ENCODE measurements at places on chromosomes 7 and 10.

DNA sequence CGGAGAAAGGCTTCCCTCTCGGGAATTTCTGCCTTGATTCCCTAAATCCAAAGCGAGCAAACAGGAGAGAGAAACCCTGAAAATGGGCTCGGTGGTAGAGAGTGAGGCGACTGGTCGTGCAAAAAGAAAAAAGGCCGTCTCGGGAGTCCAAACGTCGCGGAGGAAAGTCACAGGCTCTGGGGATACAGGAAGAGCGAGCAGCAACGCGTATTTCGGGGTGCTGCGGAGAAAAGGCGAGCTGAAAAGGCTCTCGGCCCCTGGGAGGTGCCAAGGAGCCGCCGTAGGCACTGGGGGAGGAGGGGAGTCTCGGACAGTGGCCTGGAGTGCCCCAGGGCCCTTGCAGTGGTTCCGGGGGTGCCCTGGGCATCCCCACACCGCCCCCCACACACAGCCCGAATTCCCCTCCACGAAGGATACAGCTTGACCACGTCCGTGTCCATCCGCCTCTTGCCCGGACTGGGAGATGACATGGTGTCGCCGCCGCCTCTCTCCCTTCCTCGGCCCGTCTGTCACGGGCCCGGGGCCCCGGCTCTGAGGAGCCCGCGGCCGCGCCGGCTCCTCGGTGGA is 591 bp downstream of the UBE2H start:
- H3K36me3 ChIP-seq: no peaks in the 10 kb centered on the region
- H3K4me3 ChIP-seq: no peak overlapping the region
- peaks cover 16% of the 10 kb centered on the region for H3K4me1 ChIP-seq
- no peak overlapping the region for H3K27ac ChIP-seq
- H3K27me3 ChIP-seq: peaks cover 7% of the 10 kb centered on the region

GRCh38 chr10:7952266-7952665 is 102.2 kb upstream of the GATA3 start:
- peaks cover 2% of the 10 kb centered on the region for H3K27me3 ChIP-seq
- H3K36me3 ChIP-seq: peaks cover 26% of the 10 kb centered on the region
- DNase-seq: no peak
- H3K27ac ChIP-seq: no peak overlapping the region
- H3K4me1 ChIP-seq: peaks cover 87% of the 10 kb centered on the region
- no peak overlapping the region for H3K4me3 ChIP-seq

DNA sequence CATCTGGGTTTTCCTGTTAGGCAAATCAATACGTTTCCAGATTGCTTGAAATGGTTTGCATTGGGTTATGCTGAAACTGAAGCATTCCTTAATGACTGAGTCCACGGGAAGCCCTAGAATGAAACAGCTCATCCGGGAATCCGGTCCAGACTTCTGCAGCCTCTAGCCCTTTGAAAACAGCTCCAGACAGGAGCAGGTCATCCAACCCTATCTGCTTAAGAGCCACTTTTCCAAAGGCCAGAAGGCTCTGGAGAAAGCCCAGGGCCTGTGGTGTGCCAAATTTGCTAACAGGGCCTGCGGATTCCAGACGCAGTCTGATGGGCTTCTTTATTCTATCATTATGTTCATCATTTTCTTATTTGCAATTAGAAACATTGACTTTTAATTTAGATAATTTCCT is 265.4 kb downstream of the SKIDA1 start:
- H3K4me3 ChIP-seq: no peak overlapping the region
- H3K27ac ChIP-seq: no peak overlapping the region
- peaks cover 18% of the 10 kb centered on the region for H3K27me3 ChIP-seq
- H3K36me3 ChIP-seq: no peaks in the 10 kb centered on the region
- peaks cover 14% of the 10 kb centered on the region for H3K4me1 ChIP-seq
- no peak for DNase-seq

- H3K36me3 ChIP-seq: no peaks in the 10 kb centered on the region
- H3K4me3 ChIP-seq: no peak overlapping the region
- H3K27me3 ChIP-seq: peaks cover 19% of the 10 kb centered on the region
- no peaks in the 10 kb centered on the region for H3K4me1 ChIP-seq
Observed at GRCh38 chr7:34222722-34223121, 317.4 kb downstream of the BMPER start.

DNA sequence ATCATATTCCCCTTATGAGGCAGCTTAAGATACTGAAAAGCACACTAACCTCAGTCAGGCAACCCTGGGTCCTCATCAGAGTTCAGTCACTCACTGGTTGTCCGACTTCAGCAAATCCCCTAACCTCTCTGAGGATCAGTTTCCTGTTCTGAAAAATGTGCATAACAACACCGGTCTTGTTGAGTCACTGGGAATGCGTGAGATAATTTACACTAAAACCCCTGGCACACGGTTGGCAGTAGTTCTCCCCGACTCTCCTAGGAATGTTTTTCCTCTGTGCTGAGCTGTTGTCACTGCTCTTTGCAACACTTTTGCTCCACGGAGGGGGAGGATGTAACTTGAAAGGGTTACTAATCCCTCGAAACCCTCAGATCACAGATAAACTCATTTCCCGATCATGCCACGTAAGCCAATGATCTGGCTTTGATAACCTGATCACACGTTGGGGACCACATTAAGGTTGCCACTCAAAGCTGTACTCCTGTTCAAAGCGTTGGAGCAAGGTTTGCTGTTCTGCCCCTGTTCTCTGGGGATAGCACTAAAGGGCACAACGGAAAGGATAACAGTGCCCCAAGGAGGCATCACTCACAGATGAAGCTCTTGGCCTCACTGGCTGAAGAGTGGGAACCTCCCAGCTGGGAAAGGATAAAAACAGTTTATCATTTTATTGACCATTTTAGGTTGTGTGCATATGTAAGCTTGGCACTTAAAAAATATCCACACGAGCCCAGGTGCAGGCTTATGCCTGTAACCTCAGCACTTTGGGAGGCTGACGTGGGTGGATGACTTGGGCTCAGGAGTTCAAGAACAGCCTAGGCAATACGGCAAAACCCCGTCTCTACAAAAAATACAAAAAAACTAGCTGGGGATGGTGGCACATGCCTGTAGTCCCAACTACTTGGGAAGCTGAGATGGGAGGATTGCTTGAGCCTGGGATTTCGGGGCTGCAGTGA is 5.0 kb upstream of the RBM17 start:
- peak overlapping the region; percentile 21 for H3K4me3 ChIP-seq
- H3K27ac ChIP-seq: no peak overlapping the region
- peaks cover 27% of the 10 kb centered on the region for H3K4me1 ChIP-seq
- no peaks in the 10 kb centered on the region for H3K36me3 ChIP-seq
- H3K27me3 ChIP-seq: peaks cover 29% of the 10 kb centered on the region

DNA sequence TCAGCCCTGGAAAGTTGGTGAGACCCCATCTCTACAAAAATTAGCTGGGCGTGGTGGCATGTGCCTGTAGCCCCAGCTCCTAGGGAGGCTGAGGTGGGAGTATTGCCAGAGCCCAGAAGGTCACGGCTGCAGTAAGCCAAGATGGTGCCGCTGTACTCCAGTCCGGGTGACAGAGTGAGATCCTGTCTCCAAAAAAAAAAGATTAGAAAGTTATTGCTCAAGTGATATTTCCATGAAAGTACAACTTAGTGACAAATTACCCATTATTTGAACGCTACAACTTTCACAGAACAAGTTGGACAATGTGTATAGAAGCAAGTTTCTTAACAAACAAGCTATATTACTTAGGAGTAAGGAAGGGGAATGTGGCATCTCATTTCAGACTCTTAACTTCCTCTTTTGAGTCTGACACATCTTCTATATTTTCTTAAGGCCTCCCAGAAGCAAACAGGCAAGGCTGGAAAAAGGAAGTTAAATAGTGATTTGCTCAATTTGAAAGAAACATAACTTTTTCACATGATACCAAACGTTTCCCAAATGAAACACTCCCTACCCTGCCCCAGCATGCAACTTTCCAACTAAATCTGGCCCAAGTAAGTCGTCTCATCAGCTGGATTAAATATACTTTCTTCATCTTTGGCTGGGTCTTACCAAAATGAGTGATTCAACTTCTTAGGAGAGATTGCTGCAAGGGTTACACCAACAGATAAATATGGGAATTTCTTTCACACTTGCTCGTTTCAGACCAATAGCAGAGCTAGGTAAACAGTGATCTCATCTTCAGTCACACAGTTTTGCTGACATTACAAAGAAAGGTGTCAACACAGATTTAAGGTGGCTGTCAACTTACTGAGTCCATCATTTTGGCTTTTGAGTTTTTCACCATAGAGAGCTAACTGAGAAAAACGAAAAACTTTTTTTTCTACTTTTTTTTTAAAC is 66.3 kb upstream of the KLF6 start:
- peak overlapping the region; percentile 55 for H3K4me3 ChIP-seq
- H3K36me3 ChIP-seq: no peaks in the 10 kb centered on the region
- peak; percentile 60 for DNase-seq
- H3K27ac ChIP-seq: peak overlapping the region; percentile 98
- no peaks in the 10 kb centered on the region for H3K27me3 ChIP-seq

- no peak overlapping the region for H3K27ac ChIP-seq
- no peak for DNase-seq
Observed at GRCh38 chr7:119994928-119995327, 278.0 kb upstream of the KCND2 start.

DNA sequence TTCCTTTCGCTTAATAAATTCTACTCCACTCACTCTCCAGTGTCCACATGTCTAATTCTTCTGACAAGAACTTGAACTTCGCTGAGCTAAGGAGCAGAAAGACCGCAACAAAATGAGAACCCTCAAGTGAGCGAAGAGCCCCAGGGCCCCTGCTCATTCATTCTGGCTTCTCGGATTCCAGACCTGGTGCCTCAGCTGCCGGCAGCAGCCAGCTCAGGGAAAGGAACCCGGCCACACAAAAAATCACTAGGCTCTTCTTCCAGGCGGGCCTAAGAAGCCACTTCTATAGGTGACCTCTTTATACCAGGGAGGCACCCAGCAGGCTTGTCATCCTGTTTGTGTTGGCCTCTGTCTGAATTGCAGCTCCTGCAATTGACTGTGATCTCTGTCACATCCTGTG is 33.3 kb downstream of the OTUD1 start:
- DNase-seq: no peak
- no peaks in the 10 kb centered on the region for H3K36me3 ChIP-seq
- H3K4me3 ChIP-seq: no peak overlapping the region
- H3K27me3 ChIP-seq: peaks cover 14% of the 10 kb centered on the region
- no peak overlapping the region for H3K27ac ChIP-seq
- no peaks in the 10 kb centered on the region for H3K4me1 ChIP-seq

DNA sequence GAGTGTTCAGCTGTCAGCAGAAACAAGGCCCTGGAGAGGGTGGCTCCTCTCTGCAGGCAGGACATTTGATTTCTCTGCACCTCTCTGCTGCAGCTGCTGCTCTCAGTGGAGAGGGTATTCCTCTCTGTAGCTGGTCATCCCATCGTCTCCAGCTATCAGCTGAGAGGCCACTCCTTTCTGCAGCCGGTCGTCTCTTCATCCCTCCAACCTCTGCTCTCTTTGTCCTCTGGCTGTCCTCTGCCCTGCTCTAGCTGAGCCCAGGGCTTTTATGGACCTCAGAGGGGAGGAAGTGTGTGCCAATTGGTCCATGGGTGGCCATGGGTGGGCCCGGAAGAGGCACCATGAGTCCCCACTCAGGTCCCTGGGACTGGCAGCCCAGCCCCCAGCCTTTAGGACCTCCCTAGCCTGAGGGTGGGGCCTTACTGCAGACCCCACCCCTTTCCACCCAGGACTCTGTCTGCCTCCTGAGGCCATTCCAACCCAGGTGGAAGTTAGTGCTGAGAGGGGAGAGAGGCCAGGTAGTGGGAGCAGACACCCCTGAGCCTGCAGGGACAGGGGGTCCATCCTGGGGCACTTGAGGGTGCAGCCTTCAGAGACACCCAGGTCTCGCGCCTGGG is 26.2 kb upstream of the CDCA7L start:
- peaks cover 3% of the 10 kb centered on the region for H3K27me3 ChIP-seq
- no peak overlapping the region for H3K27ac ChIP-seq
- H3K4me3 ChIP-seq: no peak overlapping the region
- no peaks in the 10 kb centered on the region for H3K4me1 ChIP-seq
- DNase-seq: no peak
- no peaks in the 10 kb centered on the region for H3K36me3 ChIP-seq

- no peak overlapping the region for H3K27ac ChIP-seq
- H3K27me3 ChIP-seq: peaks cover 9% of the 10 kb centered on the region
- no peaks in the 10 kb centered on the region for H3K36me3 ChIP-seq
- no peak overlapping the region for H3K4me3 ChIP-seq
- no peak for DNase-seq
Observed at GRCh38 chr10:3231951-3232730, 59.6 kb upstream of the PITRM1 start.

DNA sequence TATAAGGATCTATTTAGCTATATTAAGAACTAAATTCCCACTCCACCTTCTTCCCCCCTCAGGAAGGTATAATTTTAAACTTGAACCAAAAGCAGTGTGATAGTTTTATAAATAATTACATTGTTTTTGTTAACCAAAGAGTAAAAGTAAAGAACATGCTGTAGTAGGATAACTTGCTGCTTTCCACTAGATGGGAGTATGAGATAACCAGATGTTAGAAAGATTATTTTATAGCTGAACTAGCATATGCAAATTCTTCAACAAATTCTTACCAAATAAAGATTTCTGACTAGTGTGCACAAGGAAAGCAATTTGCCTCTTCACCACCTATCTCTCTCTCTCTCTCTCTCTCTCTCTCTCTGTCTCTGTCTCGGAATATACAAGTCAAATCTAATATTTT is 31.8 kb downstream of the TES start:
- H3K4me3 ChIP-seq: no peak overlapping the region
- no peak overlapping the region for H3K27ac ChIP-seq
- peaks cover 34% of the 10 kb centered on the region for H3K4me1 ChIP-seq
- peaks cover 39% of the 10 kb centered on the region for H3K36me3 ChIP-seq

GRCh38 chr7:66047426-66047825 is 28.2 kb upstream of the ASL start:
- H3K36me3 ChIP-seq: no peaks in the 10 kb centered on the region
- peak overlapping the region; percentile 86 for H3K27ac ChIP-seq
- peaks cover 39% of the 10 kb centered on the region for H3K4me1 ChIP-seq
- peak overlapping the region; percentile 11 for H3K4me3 ChIP-seq

DNA sequence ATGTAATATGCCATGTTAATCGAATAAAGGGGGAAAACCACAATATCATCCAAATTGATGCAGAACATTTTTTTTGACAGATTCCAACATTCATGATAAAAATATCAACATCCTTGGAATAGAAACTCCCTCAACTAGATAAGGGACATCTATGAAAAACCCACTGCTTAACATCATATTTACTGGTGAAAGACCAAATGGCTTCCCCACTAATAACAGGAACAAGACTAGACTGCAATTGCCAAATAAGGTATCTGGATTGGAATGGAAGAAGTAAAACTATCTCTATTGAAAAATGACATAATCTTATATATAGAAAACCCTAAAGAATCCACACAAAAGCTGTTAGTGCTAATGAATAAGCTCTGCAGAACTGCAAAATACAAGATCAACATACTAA is 27.8 kb downstream of the SMURF1 start:
- no peak for DNase-seq
- H3K4me1 ChIP-seq: peaks cover 80% of the 10 kb centered on the region
- no peaks in the 10 kb centered on the region for H3K27me3 ChIP-seq
- peaks cover 34% of the 10 kb centered on the region for H3K36me3 ChIP-seq

- no peaks in the 10 kb centered on the region for H3K36me3 ChIP-seq
- no peak overlapping the region for H3K27ac ChIP-seq
- peaks cover 47% of the 10 kb centered on the region for H3K27me3 ChIP-seq
- DNase-seq: no peak
Observed at GRCh38 chr7:30684351-30684750, 2.1 kb upstream of the CRHR2 start.

All from HFFc6 (cell line).